ENCODE measurements at places on chromosomes 7 and 10.

- H3K27ac ChIP-seq: no peak overlapping the region
- no peaks in the 10 kb centered on the region for H3K36me3 ChIP-seq
- DNase-seq: peak; percentile 39
- no peaks in the 10 kb centered on the region for H3K4me1 ChIP-seq
Observed at GRCh38 chr10:111481261-111481826, 404.5 kb downstream of the ADRA2A start.

DNA sequence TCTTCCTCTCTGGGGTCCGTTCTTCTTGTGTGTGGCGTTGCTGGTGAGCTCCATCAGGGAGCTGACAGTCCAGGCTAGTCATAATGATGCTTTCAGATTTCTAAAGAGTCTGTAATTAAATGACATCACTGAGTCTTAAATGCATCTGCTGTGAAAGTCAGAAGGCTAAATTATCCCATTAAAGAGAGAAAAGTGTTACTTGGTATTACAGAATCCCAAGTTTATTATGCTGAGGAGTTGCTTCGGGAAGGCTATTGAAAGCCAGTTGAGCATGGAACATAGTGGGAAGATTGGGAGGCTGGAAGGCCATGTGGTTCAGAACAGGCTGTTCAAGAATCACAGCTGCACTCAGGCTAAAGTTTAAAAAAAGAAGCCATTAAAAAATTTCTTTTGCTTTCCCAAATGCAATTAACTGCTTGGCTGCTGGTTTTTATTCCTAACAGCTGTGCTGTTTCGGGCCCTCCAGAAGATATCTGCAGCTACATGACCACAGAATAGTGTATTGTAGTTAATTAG lies 342.6 kb upstream of the LRGUK start:
- no peak for DNase-seq
- no peaks in the 10 kb centered on the region for H3K27me3 ChIP-seq
- no peak overlapping the region for H3K4me3 ChIP-seq
- H3K4me1 ChIP-seq: no peaks in the 10 kb centered on the region

- peak; percentile 41 for DNase-seq
- H3K4me3 ChIP-seq: peak within 1 kb of the TSS; percentile 76
- no peaks in the 10 kb centered on the region for H3K27me3 ChIP-seq
- H3K27ac ChIP-seq: peak within 1 kb of the TSS; percentile 78
Observed at GRCh38 chr7:116499168-116500077, at the start of gene CAV2. CAV2 (plus strand) TSS chr7:116499738; CDS start chr7:116499782, 44 bp downstream.

- H3K27me3 ChIP-seq: no peaks in the 10 kb centered on the region
- H3K4me1 ChIP-seq: no peaks in the 10 kb centered on the region
- H3K36me3 ChIP-seq: no peaks in the 10 kb centered on the region
- H3K4me3 ChIP-seq: no peak overlapping the region
- H3K27ac ChIP-seq: no peak overlapping the region
- peak; percentile 29 for DNase-seq
Observed at GRCh38 chr10:18238870-18239485, 98.8 kb downstream of the CACNB2 start.

- H3K4me3 ChIP-seq: no peak overlapping the region
- no peak for DNase-seq
- H3K27ac ChIP-seq: no peak overlapping the region
Observed at GRCh38 chr7:69762821-69763352, 164.6 kb downstream of the AUTS2 start.

DNA sequence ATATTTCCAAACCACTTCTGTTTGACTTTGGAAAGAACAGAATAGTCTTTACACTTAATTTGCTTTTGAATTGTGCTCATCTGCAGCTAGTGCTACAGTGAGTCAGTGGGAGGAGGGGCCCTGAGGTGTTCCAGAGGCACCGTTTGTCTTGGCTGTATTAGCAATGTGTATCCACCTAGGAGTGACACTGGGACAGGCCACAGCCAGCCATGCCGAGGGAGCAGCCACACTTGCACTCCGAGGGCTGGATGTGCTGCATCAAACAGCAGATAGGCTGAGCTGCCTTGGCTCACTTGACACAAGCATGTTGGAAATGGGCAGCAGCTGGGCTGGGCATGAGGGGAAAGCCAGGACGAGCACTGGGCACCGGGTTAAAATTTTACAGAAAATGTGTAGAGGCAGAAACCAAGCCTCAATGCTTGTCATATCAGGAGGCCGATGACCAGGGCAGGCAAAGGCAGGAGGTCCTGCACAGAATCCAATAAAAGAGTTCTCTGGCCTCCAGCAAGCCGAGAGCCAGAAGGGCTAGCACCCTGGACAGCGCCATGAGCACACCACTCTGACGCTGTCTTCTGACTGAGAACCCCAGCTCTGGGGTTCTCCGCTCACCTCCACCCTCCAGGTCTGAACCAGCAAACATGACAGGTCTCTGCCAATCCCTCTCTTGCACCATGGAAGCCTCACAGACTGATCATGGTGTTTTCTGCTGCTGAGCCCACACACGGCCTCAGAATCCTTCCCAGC lies 163.3 kb downstream of the GRID1 start:
- no peak overlapping the region for H3K4me3 ChIP-seq
- no peaks in the 10 kb centered on the region for H3K4me1 ChIP-seq
- H3K27ac ChIP-seq: no peak overlapping the region
- no peaks in the 10 kb centered on the region for H3K36me3 ChIP-seq
- DNase-seq: no peak

DNA sequence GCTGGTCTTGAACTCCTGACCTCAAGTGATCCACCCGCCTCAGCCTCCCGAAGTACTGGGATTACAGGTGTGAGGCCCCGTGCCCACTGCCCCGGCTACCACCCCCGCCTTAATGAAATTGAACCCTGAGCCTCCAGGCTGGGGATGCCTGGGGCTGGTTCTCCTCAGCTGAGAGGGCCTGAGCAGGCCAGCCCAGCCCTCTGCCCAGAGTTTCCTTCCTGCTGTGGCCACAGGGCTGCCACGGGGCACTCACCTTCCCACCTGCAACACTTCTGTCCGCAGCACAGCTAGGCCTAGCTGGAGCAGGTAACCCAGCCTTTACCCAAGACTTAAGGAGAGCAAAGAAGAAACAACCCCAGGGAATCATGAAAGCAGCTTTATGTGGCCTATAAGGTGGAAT lies 78.1 kb upstream of the ANLN start:
- no peaks in the 10 kb centered on the region for H3K36me3 ChIP-seq
- H3K4me3 ChIP-seq: no peak overlapping the region
- H3K4me1 ChIP-seq: no peaks in the 10 kb centered on the region
- no peak for DNase-seq
- H3K27me3 ChIP-seq: peaks cover 3% of the 10 kb centered on the region
- no peak overlapping the region for H3K27ac ChIP-seq

DNA sequence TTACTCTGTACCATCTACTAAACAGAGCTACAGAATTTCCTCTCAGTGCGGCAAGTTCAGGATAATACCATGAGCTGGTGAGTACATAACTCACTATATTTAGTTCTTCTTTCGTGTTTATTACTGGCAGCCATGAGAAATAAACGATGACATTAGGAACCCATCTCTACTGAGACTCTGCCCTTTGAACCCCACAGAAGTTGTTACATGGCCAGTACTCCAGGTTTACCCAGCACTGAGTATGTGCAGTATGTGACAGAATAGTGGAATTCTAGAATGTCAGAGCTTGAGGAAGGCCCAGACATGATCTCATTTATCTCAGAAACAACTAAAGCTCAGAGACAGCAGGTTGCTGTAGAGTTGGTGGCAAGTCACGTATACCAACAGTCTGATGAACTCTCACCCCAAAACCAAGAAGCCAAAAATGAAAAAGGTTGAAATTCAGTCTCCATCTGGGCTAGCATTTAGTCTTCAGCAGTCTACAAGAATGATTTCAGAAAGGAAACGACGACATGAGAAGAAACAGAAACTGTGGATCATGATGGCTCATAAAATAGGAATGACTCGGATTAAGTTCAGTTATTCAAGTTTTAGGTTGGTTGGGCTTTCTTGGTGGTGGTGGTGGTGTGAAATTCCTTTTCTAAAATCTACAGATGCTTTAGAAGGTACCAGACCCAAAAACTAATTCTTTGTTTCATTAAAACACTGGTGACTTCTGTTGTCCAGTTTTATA lies 78.5 kb downstream of the SORBS1 start:
- peaks cover 4% of the 10 kb centered on the region for H3K4me1 ChIP-seq
- DNase-seq: peak; percentile 36
- H3K27ac ChIP-seq: no peak overlapping the region
- no peaks in the 10 kb centered on the region for H3K27me3 ChIP-seq
- H3K36me3 ChIP-seq: no peaks in the 10 kb centered on the region

GRCh38 chr7:67451306-67451705 lies 454.7 kb downstream of the TYW1 start:
- no peaks in the 10 kb centered on the region for H3K4me1 ChIP-seq
- no peak overlapping the region for H3K27ac ChIP-seq
- H3K36me3 ChIP-seq: no peaks in the 10 kb centered on the region
- H3K4me3 ChIP-seq: no peak overlapping the region
- no peak for DNase-seq

GRCh38 chr10:17229016-17229716 lies 1.1 kb downstream of the VIM start:
- H3K4me1 ChIP-seq: peaks cover 26% of the 10 kb centered on the region
- DNase-seq: peak; percentile 81
- H3K4me3 ChIP-seq: peak overlapping the region; percentile 92
- no peaks in the 10 kb centered on the region for H3K27me3 ChIP-seq

DNA sequence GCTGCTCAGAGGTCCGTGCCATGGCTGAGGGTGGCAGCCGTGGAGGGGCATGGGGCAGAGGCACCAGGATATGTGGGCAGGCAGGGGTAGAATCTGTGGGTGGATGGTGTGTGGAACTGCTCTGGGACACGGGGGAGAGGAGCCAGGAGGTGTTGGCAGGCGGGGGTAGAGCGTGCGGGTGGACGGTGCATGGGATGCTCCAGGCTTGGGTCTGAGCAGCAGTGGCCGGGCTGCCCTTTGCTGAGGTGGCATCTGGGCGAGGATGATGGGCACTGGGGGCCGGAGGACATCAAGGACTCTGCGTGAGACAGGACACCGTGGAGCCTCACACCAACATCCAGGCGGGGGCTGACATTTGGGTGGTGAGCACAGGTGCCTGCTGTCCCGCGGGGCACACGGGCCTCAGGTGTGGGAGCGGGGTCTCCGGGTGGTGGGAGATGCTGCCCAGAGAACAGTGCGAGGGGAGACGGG lies 46.2 kb downstream of the JAKMIP3 start:
- no peak overlapping the region for H3K4me3 ChIP-seq
- no peak for DNase-seq
- no peaks in the 10 kb centered on the region for H3K4me1 ChIP-seq
- no peaks in the 10 kb centered on the region for H3K36me3 ChIP-seq
- no peaks in the 10 kb centered on the region for H3K27me3 ChIP-seq

- H3K36me3 ChIP-seq: no peaks in the 10 kb centered on the region
- no peak overlapping the region for H3K27ac ChIP-seq
- H3K4me1 ChIP-seq: peaks cover 5% of the 10 kb centered on the region
Observed at GRCh38 chr10:13382703-13383398, 34.8 kb upstream of the SEPHS1 start.

DNA sequence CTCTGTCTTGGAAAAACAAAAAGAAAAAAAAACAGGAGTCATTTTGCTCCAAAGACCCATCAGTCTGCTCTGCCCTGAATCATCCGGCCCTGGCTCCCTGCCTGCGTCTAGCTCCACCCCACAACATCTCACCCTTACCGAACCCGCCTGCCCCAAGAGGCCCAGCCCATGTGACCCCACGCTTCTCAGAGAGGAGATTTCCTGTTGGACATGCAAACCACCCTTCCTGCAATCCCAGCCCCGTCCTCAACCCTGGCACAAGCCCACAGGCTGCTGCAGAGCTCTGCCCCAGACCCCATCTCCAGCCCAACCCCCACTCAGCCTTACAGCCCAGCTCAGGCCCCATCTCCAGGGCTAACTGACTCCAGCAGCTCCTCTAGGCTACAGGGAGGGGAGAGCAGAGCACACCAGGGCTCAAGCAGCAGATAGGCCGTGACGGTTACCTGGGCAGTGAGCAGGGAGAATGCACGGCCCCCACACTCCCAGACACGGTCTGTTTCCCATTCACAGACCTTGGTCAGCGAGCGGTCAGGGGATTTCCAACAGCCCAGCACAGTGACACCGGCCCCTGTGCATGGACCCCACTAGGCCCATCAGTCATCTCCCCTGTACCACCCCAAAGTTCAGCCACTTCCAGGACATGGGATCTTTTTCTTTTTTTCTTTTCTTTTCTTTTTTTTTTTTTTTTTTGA lies 69.9 kb upstream of the GTF2I start:
- peak; percentile 84 for DNase-seq
- no peaks in the 10 kb centered on the region for H3K36me3 ChIP-seq
- no peaks in the 10 kb centered on the region for H3K27me3 ChIP-seq
- peak overlapping the region; percentile 64 for H3K27ac ChIP-seq
- peaks cover 7% of the 10 kb centered on the region for H3K4me1 ChIP-seq

- peak; percentile 53 for DNase-seq
- H3K4me3 ChIP-seq: no peak overlapping the region
- H3K27me3 ChIP-seq: no peaks in the 10 kb centered on the region
- peak overlapping the region; percentile 6 for H3K27ac ChIP-seq
- peaks cover 6% of the 10 kb centered on the region for H3K4me1 ChIP-seq
- H3K36me3 ChIP-seq: no peaks in the 10 kb centered on the region
Observed at GRCh38 chr7:138258197-138258559, 181.9 kb downstream of the AKR1D1 start.

- no peaks in the 10 kb centered on the region for H3K4me1 ChIP-seq
- no peak overlapping the region for H3K4me3 ChIP-seq
- H3K27ac ChIP-seq: no peak overlapping the region
- no peak for DNase-seq
Observed at GRCh38 chr10:121053151-121053550, 202.0 kb downstream of the WDR11 start.

GRCh38 chr7:22597844-22598243 lies 97.9 kb upstream of the STEAP1B start:
- DNase-seq: peak; percentile 69
- no peaks in the 10 kb centered on the region for H3K27me3 ChIP-seq
- peaks cover 12% of the 10 kb centered on the region for H3K4me1 ChIP-seq
- peak overlapping the region; percentile 46 for H3K27ac ChIP-seq
- no peak overlapping the region for H3K4me3 ChIP-seq

DNA sequence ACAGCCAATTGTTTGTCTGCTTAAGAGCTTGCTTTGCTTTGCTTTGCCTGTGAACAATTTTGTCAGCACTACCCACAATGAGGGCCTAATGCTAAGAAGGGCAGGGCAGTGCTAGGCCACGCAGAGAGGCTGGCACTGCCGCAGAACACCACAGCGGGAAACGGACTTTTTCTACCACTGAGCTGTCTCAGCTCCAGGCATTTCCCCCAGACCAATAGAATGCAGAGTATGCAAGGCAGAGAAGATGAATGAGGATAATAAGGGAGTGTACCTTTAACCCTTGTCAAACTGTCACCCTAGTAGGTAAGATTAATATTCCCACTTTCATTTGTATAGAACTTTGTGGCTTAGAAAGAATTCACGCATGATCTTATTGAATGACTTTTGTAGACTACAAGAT lies 104.5 kb downstream of the SH3PXD2A start:
- peaks cover 12% of the 10 kb centered on the region for H3K4me1 ChIP-seq
- H3K27me3 ChIP-seq: no peaks in the 10 kb centered on the region
- DNase-seq: peak; percentile 56
- H3K36me3 ChIP-seq: no peaks in the 10 kb centered on the region
- H3K4me3 ChIP-seq: no peak overlapping the region
- no peak overlapping the region for H3K27ac ChIP-seq

GRCh38 chr10:128929131-128929530 lies 537.9 kb upstream of the MGMT start:
- H3K4me1 ChIP-seq: no peaks in the 10 kb centered on the region
- H3K4me3 ChIP-seq: no peak overlapping the region
- DNase-seq: no peak
- no peak overlapping the region for H3K27ac ChIP-seq
